CD4-positive, alpha-beta memory T cell (primary cell): ENCODE measurements at places on chromosomes 16 and 17. TPM values are rescaled to one million over a fixed set of nuclear protein-coding genes. Genes with fewer than 3 reads are reported as not detected.

NDUFAB1 gene
- polyA plus RNA-seq, result 241 TPM

TGFB1I1 gene
- polyA plus RNA-seq, result not detected

OR1A1 gene
- polyA plus RNA-seq, result not detected

CDC42EP4 gene
- polyA plus RNA-seq, result 0.92 TPM

SPATA32 gene
- polyA plus RNA-seq, result 0.25 TPM
